ENCODE measurements at places on chromosomes 2 and 18.

- no peak for DNase-seq
Measured at GRCh38 chr2:230231251-230231650, 5.7 kb downstream of the SP140 start.

- DNase-seq: no peak
Measured at GRCh38 chr2:135844301-135844895, 7.4 kb upstream of the LCT start.

GRCh38 chr2:126679094-126679713 is 23.2 kb downstream of the GYPC start:
- DNase-seq: no peak

GRCh38 chr18:46482831-46483230 is 174.2 kb downstream of the LOXHD1 start:
- no peak for DNase-seq

GRCh38 chr2:202822411-202822810 is 49.2 kb downstream of the ICA1L start:
- no peak for DNase-seq

- DNase-seq: no peak
Measured at GRCh38 chr2:72112981-72113846, 34.4 kb downstream of the CYP26B1 start.

GRCh38 chr2:29201979-29202378 is 86.8 kb downstream of the CLIP4 start:
- no peak for DNase-seq

DNA sequence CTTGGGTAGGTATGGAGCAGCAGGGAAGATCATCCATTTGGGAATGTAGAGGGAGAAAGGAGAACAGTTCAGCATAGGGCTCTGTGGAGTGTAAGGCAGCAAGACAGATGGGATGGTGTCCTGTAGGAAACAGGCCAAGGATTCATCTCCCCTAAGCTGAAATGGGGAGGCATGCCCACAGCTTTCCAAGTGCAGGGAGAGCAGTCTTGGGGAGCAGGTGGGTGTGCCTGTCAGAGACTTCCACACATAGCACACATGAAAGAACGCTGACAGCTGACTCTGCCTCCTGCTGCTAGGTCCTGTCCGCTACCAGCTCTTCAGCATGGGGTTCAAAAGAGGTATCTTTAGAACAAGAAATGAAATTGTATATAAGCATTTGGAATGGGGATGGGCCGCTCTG is 9.0 kb downstream of the SETBP1 start:
- DNase-seq: no peak
